ENCODE measurements at places on chromosomes 6 and 20.

DNA sequence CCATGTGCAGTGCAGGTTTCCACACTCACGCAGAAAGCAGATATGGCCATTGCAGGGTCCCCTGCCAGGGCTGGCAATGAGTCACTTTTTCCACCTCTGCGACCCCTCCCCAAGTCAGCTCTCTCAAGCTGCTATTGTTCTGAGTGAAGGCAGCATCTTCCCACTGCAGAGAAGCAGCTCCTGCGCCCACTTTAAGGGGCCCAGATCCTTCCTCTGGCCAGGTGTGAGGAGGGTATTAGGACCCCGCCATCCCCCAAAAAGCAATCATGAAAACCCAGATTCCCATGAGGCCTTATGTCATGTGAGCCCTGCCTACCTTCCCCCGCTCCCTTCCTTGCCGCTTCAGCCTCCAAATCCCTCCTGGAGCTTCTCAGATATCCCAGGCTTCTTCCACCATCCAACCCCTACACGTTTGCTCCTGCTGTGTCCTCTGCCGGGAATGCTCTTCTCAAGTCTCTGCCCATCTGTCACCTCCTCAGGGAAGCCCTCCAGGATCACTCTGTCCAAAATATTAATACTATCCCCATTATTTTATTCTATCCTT is 220.3 kb downstream of the NFATC2 start:
- no peak for DNase-seq

- no peak for DNase-seq
Observed at GRCh38 chr20:45051204-45052060, 49.5 kb downstream of the KCNS1 start.

DNA sequence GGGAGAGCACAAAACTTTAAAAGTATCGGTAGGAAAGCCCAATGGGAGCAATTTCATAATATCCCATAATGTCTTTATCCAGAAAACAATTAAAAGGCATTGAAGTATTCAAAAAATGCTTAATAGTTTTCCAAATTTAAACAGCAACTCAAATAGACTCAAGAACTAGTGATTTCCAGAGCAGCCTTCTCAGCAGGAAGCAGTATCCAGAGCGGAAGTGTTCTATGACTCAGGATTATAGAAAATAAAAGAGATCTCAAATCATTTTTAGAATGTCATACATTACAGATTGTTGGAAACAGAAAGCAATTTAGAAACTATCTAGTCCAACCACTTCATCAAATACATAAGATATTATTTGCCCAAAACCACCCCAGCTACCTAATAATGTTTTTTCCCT is 79.3 kb downstream of the COL12A1 start:
- no peak for DNase-seq

DNA sequence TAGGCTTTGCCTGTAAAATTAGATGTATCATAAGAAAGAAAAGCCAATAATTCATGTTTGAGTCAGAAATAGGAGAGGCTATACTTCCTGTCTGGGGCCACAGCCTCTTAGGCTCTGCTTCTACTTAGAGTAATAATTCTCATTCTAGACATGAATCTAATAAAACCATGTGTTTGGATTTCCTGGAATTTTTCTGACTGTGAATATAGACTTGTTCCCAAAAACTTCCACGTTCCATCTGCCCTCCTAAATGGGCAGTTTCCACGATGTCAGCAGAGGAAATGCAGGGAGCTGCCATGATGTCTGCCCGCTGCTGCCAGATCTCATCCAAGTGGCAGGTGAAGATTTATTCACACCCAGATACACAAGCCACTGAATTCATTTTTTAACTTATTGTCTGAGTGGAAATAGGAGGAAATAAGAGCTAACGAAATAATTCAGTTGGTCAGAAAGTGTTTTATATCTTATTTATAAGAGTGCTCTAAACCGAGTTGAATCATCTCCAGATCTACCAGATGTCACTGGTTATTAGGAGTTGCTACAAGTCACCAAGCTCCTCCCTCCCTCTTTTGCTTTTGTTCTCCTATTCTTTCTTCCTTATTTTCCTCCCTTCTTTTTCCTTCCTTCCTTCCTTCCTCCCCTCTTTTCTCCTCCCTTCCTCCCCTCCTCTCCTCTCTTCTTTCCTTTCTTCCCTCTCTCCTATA is 69.3 kb downstream of the ALDH8A1 start:
- DNase-seq, result peak; percentile 24

DNA sequence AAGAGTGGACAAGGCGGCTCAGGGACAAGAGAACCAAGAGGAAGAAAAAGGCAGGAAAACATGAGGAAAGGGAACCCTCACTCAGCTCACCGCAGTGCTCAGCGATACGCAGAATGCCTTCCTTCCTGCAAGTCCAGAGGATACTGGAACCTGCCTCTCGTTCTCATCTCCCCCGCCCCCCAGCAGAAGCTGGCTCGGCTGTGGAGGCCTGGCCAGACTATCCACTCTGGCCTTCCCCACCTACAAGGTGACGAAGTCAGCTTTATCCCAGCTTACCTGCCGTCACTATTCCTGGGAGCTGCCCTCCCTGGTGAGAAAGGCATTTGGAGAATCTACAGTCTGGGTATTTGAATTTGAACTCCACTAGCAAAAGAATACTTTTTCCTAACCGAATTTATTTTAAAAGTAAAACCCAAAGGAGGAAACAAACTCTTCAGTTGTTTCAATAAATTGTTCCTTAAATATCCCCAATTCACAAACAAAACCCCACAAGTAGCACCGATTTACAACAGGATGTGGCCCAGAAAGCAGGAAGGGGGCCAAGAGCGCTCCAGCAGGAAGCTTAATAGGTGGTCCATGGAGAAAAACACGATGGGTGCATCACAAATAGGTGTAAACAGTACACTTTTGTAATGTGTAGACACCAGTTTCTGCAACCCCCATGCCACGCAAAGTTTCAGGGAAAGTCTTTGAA is 2.1 kb upstream of the DIDO1 start:
- peak; percentile 18 for DNase-seq

DNA sequence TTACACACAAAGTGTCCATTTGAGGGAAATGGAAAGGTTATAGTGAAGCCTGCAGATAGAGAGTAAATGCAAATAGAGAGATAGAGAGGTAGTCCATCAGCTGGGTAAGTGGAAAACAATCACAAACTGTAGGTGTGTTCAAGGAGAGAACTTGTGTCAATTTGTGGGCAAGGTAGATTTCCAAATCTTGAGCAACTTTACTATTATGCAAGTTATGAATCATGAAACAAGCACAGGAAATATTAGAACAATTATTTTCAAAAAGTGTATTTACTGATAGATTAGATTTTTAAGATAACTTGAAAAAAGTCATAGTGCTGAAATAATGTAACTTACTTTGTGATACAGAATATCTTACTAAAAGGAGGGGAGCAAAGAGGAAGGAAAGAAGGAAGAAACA is 792.9 kb downstream of the EYS start:
- DNase-seq, result no peak

- no peak for DNase-seq
Observed at GRCh38 chr6:117481926-117482239, 591 bp upstream of the DCBLD1 start.

GRCh38 chr6:162387718-162388382 is 339.7 kb downstream of the PRKN start:
- no peak for DNase-seq

DNA sequence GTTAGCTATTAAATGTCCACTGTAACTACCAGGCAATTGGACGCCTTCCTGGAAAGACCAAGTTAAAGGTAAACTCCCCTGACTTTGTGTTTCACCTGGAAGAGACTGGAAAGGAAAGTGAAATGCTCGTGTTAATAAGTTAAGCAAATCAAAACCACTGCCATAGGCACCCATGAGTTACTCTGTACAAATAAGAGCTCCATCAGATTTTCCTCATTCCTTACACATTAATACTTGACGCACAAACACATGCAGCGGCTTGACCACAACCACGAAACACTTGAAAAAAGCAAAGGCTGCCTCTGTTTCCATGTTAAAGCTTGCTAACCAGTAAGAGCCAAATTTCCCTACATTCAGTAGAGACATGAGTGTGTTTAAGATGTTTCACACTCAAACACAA is 19.8 kb downstream of the GCM1 start:
- peak; percentile 17 for DNase-seq

DNA sequence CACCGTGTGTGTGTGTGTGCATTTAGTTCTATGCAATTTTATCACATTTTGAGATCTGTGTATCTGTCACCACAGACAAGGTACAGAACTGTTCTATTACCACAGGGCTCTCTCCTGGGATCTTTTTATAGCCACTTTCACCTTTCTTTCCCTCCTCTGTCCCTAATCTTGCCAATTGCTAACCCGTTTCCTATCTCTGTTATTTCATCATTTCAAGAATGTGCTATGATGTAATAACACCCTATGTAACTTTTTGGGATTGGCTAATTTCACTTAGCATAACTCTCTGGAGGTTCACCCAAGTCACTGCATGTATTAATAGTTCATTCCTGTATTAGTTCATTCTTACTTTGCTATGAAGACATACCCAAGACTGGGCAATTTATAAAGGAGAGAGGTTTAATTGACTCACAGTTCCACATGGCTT is 657.7 kb downstream of the QKI start:
- no peak for DNase-seq

- DNase-seq, result peak; percentile 34
Observed at GRCh38 chr20:59925899-59926298, 7.5 kb downstream of the SYCP2 start.

DNA sequence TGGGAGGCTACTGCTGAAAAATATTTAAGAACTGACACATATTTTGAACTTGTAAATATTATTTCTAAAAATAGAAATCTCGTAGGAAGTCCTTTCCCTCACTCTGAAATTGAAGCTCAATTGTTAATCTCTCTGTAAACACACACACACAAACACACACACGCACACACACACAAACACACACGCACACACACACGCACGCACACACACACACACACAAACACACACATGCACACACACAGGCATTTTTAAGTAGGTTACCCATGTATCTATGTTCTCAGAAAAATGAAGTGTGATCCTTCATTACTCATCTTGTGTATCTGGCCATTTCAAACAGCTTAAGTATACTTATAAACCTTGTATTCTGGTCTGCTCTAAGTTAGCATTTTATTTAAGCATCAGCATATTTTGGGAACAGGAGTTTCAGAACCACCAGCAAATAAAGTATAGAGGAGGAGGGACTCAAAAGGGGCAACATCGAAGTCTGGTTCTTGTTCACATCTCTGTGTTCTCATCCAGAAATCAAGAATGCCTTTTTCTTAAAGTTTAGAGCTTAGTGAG is 11.6 kb downstream of the CCN6 start:
- DNase-seq, result no peak

GRCh38 chr20:41142245-41142644 is 4.9 kb downstream of the PLCG1 start:
- DNase-seq, result no peak

DNA sequence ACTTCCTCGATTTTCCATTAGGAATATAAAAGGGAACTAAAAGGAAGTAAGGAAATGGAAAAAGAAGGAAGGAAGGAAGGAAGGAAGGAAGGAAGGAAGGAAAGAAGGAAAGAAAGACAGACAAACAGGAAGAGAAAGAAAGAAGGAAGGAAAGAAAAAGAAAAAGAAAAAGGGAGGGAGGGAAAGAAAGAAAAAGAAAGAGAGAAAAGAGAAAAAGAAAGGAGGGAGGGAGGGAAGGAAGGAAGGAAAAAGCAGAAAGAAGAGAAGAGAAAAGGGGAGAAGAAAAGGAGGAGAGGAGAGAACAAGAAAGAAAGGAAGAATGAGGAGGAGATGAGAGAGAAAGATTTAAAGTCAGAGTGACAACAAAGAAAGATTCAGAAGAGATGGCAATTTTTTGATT is 724.5 kb downstream of the GRIK2 start:
- no peak for DNase-seq

- DNase-seq, result no peak
Observed at GRCh38 chr6:158312672-158313397, 570 bp downstream of the TULP4 start.

DNA sequence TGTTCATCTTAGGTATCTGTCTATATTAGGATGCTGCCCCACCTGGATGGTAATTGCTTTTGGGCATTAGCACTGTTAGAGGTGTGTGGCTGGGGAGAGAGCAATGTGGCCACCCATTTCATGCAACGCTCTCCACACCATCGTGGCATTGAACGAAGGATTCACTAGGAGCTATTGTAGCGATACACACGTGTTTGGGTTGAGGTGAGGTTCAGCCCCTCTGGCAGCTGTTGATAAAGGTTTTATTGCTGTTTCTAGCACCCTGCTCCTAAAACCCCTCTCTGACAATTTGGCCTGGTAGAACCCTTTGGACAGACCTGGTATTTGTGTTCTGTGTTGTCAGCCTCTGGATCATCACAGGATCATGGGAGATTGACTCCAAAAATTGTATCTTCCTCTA is 280.9 kb downstream of the PRL start:
- DNase-seq, result no peak

- DNase-seq, result no peak
Observed at GRCh38 chr6:74087899-74088298, 391.9 kb downstream of the CD109 start.

- no peak for DNase-seq
Observed at GRCh38 chr6:7159790-7160525, 52.2 kb downstream of the RREB1 start.

GRCh38 chr6:170130201-170130621 is 160.7 kb downstream of the DLL1 start:
- DNase-seq, result no peak

- DNase-seq, result no peak
Observed at GRCh38 chr6:16408766-16409165, 170.4 kb downstream of the GMPR start.

DNA sequence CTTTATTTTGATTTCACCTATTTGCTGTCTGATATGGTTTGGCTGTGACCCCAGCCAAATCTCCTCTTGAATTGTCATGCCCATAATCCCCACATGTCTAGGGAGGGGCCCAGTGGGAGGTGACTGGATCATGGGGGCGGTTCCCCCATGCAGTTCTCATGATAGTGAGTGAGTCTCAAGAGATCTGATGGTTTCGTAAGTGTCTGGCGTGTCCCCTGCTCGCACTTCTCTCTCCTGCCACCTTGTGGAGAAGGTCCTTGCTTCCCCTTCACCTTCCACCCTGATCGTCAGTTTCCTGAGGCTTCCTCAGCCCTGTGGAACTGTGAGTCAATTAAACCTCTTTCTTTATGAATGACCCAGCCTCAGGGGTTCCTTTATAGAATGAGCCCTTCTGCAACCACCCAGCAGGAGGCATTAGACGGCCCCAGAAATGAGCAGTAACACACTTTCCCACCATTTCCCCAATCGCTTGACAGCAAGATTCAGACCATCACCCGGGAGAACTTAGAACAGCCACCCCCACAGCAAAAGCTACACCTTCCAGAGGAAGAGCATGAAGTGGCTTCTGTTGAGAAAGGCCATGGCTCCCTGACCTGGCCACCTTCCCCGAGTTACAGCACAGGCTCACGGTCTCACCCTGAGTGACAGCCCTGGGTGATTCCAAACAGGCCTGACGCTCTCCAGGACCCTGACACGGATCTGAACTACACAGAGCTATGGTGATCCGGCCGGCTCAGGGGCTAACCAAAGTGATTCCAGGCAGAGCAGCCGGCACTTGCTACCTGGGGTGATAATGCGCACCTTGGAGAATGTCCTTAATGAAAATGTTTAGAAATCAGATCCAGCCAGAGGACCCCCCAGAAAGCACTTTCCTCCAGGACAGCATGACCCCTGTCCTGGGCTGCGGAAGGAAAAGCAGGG is 131.2 kb upstream of the CDH4 start:
- peak; percentile 74 for DNase-seq

GRCh38 chr20:17885544-17885943 is 83.0 kb downstream of the SNX5 start:
- no peak for DNase-seq

GRCh38 chr6:128303870-128304269 is 216.5 kb downstream of the PTPRK start:
- no peak for DNase-seq

- peak; percentile 55 for DNase-seq
Observed at GRCh38 chr6:45864651-45865050, 151.0 kb downstream of the CLIC5 start.
